ENCODE measurements at places on chromosomes 3 and 15. TPM values are rescaled to one million over a fixed set of nuclear protein-coding genes. Genes with fewer than 3 reads are reported as not detected.

- DNase-seq = peak; percentile 82
Observed at GRCh38 chr3:194730365-194730764, 44.7 kb downstream of the FAM43A start.

DNA sequence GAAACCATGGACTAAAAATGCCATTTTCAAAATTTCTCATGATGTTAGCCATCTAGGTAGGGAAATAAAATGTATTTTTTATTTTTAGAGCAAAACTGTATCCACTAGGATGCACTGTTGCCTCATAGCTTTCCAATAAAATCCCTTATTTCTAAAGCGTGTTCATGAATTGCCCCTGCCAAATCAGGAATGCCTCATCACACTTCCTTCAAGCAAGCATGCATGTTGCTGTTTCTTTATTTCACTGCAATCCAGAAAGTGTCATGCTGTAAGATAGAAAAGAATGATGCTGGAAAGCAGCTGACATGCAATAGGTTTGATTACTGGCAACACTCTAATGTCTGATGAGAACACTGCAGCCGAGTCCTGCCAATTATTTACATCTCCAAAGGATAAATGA is 239.5 kb downstream of the CHL1 start:
- no peak for DNase-seq

GRCh38 chr3:52455283-52456168 is at the start of gene NISCH:
Gene NISCH (plus strand): TSS chr3:52455604. CDS start chr3:52455642, 38 bp downstream.
- peak; percentile 85 for DNase-seq

DNA sequence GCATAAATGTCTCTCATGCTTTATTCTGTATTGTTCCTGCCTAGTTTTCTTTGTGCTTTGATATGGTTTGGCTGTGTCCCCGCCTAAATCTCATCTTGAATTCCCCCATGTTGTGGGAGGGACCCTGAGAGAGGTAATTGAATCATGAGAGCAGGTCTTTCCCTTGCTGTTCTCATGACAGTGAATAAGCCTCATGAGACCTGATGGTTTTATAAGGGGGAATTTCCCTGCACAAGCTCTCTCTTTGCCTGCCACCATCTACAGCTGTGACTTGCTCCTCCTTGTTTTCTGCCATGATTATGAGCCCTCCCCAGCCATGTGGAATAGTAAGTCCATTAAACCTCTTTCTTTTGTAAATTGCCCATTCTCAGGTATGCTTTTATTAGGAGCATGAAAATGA is 1596.6 kb downstream of the SI start:
- no peak for DNase-seq

- no peak for DNase-seq
Observed at GRCh38 chr15:71688509-71689094, 121.8 kb upstream of the NR2E3 start.

Gene ZNF860
- polyA plus RNA-seq = 3.0 TPM

Gene CCDC54
- polyA plus RNA-seq = 0.06 TPM

Measured in renal pelvis (tissue), 12 donors.